ENCODE measurements at places on chromosomes 2 and 18. TPM values are rescaled to one million over a fixed set of nuclear protein-coding genes. Genes with fewer than 3 reads are reported as not detected.
A peak's percentile ranks its signal among the peaks of the same experiment; 100 is the strongest.

The TRABD2A gene
- total RNA-seq = 19.7 TPM

- no peak for DNase-seq
Measured at GRCh38 chr2:212288308-212288707, 250.3 kb downstream of the ERBB4 start.

GRCh38 chr2:164514491-164514890 is 106.8 kb downstream of the GRB14 start:
- DNase-seq = no peak

DNA sequence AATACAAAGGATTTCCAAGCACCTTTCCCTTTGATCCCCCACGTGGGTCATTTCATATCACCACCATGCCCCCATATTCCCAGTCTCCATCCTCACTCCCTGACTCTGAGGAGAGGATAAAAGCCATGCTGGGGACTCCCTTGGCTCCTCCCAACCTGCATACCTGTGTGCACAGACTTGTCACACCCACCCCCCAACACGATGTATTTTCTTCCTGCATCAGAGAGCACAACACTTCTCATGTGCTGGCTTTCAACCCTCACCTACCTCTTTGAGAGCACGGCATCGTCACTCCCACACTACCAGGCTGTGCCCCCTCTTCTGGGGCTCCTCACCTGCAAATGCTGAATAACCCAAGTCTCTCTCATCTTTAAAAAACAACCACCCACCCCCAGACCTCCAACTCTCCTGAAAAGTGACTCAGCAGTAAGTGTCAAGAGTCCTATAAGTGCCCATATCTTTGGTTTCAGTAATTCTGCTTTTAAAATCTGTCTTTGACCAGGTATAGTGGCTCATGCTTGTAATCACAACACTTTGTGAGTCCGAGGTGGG is 53.1 kb downstream of the AP1S3 start:
- no peak for DNase-seq

DNA sequence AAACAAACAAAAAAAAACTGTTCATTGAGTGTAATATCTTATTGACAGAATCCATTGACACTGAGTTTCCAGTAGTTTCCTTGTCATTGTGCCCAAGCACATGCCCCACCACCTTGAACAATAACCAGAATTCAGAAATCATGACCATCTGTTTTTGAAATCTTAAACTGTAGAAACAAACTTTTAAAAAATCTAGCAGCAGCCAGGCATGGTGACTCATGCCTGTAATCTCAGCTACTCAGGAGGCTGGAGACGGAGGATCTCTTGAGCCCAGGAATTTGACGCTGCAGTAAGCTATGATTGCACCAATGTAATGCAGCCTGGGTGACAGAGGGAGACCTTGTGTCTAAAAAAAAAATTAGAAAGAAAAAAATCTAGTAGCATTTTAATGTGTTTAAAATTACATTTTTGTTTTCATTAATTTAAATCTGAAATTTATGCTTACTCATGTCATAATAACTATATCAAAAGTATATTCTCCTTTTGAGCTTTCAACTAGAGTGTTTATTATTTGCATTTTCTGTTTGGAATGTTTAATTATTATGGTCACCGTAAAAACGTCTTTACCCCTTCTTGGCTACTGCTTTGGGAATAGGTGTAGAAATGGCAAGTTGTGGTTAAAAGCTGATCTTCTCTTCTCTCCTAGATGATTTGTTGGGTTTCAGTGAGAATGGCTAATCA is 25.2 kb upstream of the STON1 start:
- peak; percentile 75 for DNase-seq

DNA sequence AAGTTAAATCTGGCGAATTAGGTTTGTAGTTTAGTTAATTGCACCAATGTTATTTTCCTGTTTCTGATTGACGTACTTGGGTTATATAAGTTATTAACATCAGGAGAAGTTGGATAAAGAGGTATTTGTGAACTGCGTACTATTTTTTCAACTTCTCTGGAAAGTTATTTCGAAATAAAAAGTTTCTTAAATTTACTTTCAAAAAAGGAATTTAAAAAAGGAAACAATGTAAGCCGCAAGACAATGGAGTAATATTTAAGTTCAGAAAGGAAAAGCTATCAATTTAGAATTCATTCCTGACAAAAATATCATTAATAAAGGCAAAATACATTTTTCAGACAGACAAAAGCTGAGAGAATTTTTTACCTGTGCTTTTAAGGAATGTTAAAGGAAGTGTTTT is 47.7 kb downstream of the RAB10 start:
- no peak for DNase-seq

GRCh38 chr2:54047091-54047490 is 68.3 kb upstream of the ACYP2 start:
- no peak for DNase-seq

The CREG2 gene
- total RNA-seq = not detected

DNA sequence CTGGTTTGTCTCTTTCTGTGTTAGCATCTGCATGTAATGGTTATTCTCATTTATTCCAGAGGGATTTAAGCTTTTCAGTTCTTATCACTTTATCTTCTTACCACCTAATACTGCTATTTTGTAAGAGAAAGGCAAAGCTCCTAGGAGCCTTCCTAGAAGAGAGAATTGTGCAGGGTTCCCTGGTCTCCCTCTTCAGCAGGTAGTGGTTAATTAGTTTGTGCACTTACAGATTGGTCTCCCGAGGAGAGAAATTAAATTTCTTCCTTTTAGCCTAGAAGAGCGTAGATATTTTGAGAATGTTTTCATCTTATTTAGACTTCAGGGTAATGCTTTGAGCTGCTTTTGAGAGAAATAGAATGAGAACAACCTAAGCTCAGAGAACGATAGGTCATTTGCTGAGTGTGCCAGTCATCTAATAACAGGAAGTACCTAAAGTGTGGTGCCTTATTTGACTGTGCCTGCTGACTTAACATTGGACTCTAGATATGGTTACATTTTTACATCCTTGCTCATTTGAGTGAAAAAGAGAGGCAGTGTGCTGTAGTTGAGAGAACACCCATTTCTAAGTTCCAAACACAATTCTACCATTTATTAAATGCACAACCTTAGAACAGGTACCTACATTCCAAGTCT is 651.4 kb downstream of the STK39 start:
- no peak for DNase-seq

DNA sequence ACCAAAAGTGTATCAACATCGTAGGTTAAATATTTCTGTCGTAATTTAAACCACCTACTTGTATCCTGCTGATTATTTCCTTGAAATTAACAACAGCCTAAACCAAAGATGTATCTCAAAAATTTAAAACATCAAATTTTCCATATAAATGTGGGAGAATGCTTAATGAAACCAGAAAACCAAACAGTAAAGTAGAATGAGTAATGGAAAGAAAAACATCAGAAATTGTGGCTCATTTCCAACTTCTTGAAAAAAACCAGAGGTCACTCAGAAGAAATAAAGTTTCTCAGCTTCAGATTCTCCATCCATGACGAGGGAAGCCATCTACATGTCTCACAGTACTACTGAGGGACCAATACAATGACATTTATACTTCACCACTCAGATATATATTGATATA is 296.5 kb downstream of the NOL4 start:
- DNase-seq = peak; percentile 1

- no peak for DNase-seq
Measured at GRCh38 chr2:171323971-171324528, 109.7 kb downstream of the METTL8 start.

DNA sequence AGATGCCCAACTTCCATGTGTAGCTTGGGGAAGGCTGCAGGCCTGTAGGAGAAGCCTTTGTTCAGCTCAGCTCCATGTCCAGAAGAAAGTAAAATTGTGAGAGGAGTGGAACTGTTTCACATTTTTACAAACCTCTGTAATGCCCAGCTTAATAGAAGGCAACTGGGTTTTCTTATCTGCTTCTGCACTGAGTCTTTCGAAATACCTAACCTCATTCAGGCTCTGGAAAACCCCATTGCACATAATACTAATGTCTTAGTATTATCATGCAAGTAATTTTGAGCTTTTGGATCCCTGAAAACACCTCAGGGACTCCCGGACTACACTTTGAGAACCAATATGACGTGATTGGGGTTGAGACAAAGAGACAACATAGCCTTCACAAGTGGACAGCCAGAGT is 5.8 kb downstream of the SMIM21 start:
- peak; percentile 57 for DNase-seq

DNA sequence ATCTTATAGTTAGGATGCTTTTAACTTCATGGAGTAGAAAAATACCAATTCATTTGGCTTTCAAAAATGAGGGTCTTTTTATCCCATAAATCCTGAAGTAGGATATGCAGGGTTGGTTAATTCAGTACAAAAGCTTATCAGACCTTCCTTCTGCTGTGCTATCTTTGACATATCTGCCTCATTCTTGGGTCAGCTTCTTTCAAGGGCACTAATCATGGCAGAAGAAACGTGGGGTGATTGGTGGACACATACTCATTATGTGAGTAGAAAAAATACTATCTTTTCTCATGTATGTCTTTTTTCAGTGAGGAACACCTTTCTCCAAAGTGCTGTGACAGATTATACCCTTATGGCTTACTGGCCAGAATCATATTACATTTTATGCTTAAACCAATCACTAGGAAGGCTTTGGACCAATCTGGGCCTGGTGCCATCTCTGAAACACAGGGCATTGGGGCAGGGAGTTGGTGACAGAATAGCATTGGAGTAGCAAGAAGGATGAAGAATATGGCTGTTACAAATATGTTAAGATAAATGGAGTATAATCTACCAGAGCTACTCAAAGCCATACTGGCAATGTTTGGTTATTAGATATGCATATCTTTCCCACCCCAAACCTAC is 10.1 kb downstream of the UGP2 start:
- no peak for DNase-seq

GRCh38 chr2:118980573-118980972 is 38.6 kb downstream of the MARCO start:
- DNase-seq = no peak

- no peak for DNase-seq
Measured at GRCh38 chr2:237300739-237301138, 113.2 kb downstream of the COL6A3 start.

DNA sequence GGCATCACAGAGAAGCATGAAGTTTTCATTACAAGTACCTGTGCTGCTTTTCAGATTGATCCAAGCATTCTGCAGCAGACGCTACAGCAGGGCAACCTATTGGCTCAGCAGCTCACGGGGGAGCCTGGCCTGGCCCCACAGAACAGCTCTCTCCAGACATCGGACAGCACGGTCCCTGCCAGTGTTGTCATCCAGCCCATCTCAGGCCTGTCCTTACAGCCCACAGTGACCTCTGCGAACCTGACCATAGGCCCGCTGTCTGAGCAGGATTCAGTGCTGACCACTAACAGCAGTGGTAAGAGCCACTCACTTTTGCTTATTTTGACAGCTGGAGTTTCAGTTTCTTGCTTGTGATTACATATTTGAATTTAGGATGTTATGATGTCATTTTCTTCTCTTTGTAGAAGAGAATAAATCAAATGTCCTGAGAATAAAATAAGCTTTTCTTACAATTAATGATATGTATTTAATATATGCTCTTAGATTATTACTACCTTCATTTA is 104.9 kb downstream of the ZNF236 start:
- peak; percentile 56 for DNase-seq

GRCh38 chr2:212540341-212540740 is 1.7 kb upstream of the ERBB4 start:
- no peak for DNase-seq

DNA sequence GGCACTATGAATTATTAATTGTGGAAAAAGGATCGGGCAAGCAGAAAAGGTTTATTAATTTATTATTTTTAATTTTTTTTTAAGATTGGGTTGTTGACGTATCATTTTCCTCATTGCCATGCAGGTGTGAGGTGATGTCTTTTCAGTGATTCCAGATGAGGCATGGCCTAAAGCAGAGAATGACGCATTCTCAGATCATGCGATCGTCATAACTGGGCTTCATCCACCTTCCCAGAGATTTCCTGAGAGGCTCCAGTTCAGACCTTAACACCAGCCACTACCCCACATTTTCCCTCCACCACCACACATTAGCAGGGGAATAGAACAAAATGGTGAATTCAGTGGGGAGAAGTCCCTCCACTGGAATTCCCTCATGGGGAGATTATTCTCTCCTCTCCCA is 518.4 kb upstream of the SPHKAP start:
- no peak for DNase-seq

GRCh38 chr2:104938231-104938941 is 84.5 kb downstream of the POU3F3 start:
- no peak for DNase-seq

The GATA6 gene
- 2.5 TPM for total RNA-seq

- no peak for DNase-seq
Measured at GRCh38 chr2:231573698-231574421, 18.8 kb upstream of the TEX44 start.

GRCh38 chr2:226971084-226971483 is 135.2 kb downstream of the RHBDD1 start:
- no peak for DNase-seq

DNA sequence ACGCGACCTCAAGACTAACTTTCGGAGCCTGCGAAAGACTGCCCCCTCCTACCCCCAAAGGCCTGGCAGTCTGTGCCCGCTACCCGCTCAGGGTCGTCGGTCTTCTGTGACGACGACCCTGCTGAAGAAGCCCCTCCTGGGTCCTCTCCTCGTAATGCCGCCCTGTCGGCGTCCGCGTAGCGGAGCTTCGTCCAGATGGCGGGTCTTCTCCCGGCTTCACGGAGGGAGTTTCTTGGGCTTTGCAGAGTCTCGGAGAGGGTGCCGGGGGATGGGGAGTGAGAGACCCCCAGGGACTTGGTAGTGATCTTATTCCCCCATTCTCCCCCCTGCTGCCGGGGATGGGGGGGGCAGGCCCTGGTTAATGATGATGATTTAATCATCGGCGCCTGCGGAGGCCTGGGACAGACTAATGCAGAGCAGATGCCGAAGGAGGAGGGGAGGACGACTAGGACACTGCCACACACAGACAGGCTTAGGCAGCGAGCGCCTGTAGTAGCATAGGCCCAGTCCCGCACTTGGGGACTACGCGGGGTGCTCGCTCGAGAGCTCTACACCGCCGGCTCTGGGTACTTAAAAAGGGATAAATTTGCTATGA is 528 bp upstream of the PCGF1 start:
- DNase-seq = peak; percentile 38

DNA sequence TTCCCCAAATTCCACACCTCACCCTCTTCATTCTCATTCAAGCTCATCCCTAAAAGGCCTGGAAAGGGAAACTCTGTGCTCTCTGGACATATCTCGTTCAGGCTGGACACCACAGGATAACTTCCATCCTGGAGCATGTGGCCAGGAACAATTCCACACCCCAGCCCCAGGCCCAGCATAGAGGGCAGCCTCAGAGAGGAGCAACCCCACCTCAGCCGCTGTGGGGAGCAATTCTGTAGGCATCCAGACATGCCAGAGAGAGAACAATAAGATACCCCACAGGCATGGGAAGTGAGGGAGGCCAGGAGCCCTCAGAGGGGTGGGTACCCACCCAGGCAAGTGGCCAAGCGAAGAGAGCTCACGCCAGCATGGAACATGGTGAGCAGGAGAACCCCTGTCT is 143.4 kb downstream of the GFPT1 start:
- DNase-seq = no peak

The AQP12B gene
- total RNA-seq = not detected

- no peak for DNase-seq
Measured at GRCh38 chr2:147449323-147449991, 395.4 kb upstream of the ACVR2A start.

- DNase-seq = no peak
Measured at GRCh38 chr18:1014951-1015624, 110.4 kb downstream of the ADCYAP1 start.

The SLC5A7 gene
- total RNA-seq = not detected
